ENCODE measurements at places on chromosomes 5 and 9.

- no peak for DNase-seq
These were observed 75.5 kb upstream of the PRRC1 start for GRCh38 chr5:127441799-127442484.

DNA sequence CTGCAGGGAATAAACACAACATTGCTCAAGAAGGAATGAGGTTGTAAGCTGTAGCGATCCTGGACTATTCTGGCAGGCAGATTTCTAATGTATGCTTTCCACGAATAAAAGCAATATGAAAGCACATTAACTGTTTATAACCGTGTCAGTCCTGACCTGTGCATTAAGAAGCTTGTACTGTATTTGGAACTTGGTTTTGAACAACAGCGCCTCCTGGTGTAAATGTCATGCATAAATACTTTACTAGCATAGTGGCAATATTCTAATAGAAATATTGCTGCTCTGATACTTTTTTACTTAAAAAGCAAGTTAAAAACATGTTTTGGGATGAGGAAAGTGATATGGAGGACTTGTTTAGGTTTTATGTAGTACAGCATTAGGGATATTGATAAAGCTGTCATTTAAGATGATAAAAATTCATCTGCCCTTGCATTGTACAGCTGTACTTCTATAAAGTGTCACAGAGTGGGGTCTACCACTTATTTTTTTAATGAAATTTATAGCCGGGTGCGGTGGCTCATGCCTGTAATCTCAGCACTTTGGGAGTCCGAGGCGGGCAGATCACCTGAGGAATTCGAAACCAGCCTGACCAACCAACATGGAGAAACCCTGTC lies 70.7 kb upstream of the GNE start:
- DNase-seq, result peak; percentile 56

GRCh38 chr5:146948666-146949065 lies 70.1 kb upstream of the PPP2R2B start:
- DNase-seq, result no peak

DNA sequence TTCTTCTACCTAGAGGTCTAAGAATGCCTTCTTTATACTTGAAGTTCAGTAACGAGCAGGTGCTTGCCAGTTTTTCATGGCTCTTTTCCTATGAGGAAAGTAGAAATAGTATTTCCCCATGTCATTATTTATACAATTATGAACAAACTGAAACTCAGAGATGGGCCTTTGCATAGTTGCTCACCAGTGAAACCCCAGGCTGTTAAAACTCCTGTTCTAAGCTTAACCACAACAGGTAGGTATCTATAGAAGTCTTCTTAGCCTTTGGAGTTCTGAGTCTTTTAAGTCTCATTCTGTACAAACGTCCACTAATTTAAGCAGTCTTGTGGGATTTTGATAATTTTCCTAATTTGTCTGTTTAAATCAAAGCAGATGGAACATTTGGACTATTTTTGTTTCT lies 90.1 kb downstream of the STARD4 start:
- no peak for DNase-seq

DNA sequence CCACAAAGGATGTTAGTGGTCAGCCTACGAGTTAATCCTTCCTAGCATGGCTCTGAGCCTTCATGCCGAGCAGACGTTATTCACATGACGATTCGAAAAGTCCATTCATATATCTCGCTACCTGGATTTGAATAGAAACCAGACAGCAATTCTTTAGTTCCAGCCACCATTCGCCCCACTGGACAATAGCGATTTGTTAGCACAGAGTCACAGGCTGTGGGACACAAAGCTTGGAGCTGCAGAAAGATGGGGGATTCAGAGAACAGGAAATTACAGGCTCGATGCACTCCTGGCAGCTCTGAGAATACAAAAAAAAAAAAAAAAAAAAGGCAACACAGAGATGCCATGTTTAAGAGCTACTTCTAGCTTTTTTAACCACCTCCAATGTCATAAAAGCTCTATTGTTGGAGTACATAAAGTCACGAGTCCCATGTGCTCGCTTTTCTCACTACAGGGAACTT lies 110.7 kb downstream of the NR6A1 start:
- no peak for DNase-seq

DNA sequence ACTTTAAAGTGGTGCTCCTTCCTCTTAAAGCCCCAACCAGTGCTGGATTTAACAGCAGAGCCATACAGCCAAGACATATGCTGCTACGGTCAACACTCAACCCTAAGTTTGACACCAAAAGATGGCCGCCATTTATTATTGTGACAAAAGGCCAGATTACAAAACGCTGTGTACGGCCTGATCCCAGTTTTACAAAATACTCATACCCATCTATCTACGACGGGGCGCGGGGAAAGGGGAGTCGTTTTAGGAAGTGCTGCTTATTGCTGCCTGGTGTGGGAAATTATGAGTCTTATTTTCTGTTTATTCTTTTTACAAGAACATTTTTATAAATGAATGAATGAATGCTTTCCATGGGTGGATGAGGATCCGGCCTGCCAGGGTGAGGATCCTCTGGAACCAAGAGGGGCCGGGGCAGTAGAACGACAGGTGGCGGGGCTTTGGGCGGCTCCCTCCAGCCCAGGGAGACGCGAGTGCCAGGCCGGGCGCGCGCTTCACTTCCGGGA lies 457 bp upstream of the IDNK start:
- DNase-seq, result no peak
